ENCODE measurements at places on chromosomes 1 and 21.

DNA sequence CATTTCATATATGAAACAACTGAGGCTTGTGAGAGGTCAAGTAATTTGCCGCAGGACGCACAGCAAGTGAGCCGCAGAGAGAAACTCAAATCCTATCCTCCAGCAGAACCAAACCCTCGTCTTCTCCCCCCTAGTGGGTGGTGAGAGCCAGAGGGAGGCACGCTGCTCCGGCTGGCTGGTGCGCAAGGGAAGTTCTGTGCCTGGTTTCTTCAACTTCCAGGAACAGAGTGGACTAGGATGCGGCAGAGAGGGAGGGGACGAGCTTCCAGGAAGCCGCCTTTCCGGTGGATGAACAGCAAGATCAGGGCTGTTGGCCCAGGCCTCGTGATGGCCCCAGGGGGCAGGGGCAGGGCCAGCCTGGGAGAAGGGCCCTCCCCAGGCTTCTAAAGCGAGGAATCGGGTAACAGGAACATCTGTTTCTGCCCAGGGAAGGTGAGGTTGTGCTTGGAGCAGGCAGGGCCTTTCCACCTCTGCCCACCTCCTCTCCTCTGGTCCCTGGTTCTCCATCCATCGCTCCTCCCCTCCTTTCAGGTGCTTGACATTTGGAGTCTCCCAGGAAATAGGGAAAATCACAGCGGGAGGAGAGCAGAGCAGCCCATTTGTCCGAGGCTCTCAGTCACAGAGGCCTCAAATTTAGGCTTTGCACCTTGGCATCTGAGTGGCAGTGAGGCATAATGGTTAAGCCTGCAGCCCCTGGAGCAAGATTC lies 16.8 kb upstream of the PDIK1L start:
- DNase-seq = no peak

GRCh38 chr1:215416497-215416896 lies 150.6 kb upstream of the KCTD3 start:
- DNase-seq = no peak

DNA sequence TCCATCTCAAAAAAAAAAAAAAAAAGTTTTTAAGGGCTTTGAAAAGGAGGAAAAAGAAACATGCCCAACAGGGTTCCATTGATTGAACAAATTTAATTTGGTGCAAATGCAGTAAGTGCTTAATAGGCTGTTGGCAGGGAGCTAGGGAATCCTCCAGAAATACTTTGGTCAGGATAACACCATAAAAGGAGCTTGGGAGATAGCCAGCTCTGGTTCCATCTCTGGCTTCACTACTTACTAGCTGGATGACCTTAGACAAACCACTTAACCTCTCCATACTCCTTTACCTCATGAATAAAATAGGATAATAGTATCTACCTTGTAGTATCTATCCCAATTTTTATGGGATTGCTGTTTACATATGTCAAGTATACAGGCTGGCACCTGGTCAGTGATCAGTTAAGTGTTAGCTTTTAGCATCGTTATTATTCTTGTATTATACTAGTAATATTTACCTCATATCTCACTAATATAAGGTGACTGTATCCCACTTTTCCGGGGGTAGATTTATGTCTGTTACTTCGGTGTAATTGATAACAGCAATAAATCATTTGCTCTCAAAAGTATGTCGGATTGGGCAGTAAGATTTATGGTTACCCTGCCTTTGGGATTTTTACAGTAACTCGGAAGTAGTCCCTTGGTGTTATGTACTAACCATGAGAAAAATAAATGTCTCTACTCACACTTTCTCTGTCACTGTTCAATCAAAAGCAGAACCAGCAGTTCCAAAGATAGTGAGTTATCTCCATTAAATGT lies 36.4 kb downstream of the BTG3 start:
- DNase-seq = no peak

DNA sequence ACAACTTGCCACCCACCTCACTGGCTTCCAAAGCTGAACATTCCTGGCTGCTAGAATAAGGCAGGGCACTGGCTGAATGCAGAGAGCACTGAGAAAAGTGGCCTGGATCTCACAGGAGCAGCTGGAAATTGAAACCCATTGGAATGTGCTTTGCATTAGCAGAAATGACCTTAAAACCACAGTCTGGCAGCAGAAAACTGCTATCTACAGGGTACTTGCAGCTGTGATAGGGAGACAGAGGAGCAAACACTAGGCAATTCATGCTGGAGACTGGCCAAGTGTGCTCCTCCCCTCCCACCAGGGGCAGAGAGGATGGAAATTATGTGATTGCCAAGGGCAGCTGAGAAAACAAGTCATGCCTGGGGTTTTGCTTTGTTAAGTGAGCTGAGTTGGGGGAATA lies 47.2 kb downstream of the HSD3B1 start:
- DNase-seq = no peak

GRCh38 chr1:197439708-197440280 lies 171.7 kb downstream of the CRB1 start:
- DNase-seq = no peak

GRCh38 chr1:158055854-158056253 lies 62.4 kb downstream of the KIRREL1 start:
- DNase-seq = no peak

DNA sequence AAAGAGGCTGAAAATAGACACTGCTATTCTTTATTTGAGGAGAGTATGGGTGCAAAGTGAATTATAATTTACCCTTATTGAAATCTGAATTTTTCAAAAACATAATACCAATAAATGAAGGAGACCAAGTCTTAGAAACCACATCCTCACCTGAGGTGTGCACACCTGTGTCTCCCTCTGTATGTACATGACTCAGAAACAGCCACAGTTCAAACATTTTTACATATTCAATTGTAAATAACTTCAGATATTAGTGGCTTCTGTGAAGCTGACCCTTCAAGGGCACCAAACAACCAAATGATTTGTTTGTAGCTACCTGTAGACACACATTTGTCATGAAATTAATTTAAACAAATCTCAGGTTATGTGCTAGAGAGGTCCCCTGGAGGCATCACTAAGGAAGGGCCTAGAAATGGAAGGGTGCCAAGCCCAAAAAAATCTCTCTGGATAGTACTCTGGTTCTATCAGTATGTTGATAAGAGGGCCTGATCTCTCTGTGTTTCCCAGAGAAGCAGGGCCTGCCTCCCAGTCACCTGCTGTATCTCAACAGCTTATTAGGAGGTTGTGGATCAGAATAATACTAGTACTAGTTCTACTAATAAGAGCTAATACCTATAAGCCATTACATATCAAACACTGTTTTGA lies 28.1 kb downstream of the ERI3 start:
- no peak for DNase-seq

DNA sequence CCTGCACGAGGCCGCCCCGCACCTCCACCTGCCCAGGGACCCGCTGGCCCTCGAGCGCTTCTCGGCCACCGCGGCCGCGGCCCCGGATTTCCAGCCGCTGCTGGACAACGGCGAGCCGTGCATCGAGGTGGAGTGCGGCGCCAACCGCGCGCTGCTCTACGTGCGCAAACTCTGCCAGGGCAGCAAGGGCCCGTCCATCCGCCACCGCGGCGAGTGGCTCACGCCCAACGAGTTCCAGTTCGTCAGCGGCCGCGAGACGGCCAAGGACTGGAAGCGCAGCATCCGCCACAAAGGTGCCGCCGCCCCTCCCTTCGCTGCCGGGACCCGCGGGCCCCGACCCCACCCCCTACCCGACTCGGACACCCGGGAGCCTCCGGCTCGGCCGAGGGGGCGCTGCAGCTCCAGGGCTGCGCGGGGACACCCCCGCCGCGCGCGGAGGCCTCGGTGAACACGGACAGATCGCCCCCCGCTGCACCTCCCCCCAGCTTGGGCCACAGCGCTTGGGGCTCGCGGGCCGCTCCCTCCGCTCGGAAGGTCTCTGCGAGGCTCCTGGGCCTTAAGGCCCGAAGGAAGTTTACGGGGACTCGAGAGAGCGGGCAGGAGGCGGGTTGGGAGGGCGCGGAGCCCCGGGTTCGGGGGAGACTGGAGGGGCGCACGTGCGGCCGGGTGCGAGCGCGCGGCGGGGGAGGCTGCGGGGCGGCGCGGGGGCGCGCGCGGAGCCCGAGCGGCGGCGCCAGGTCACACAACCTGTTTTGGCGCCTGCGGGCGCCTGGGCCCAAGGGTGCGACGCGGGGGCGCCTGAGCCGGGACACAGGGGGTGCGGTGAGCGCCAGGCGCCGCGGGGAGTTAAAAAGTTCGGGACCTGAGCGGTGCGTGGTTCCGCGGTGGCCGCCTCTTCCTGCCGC lies 1.2 kb downstream of the SAMD11 start:
- no peak for DNase-seq

- no peak for DNase-seq
These were observed 46.4 kb downstream of the AJAP1 start for GRCh38 chr1:4700801-4701200.

DNA sequence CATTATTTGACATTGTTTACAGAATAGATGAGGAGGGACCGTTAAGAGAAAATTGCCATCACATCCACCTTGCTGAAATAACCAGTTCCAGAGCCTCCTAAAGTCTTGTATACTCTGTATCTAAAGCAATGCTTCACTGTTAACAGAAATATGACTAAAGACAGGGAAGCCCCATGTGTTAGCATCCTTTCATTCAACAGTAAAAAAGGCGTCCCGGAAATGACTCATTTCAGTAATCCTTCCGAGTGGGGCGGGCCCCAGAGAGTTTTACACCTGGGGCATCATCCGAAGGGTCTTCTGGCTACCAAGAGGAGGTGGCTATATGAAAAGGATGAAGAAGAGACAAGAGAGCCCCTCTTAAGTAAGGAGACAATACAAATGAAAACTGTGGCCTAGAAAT lies 227.2 kb downstream of the SLC45A1 start:
- DNase-seq = no peak

GRCh38 chr1:110542725-110543124 lies 23.8 kb upstream of the KCNA10 start:
- no peak for DNase-seq

DNA sequence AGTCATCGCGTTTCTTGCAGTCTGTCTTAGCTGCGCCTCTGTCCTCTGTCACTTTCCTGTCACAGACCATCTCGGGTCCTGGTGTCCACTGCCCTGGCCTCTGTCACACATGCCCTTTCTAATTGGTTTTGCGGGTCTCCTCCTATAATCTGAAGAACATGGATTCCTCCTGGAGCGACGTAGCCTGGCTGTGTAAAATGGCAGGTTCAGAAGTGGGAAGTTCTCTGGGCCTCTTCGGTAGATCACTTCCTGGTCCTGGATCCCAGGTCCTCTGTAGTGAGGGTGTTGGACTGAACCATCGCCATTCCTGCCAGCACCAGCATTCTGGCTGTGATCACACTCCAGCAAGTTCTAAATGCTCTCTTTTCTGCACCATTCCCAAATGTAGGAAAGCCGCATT lies 857 bp downstream of the FAM3B start:
- no peak for DNase-seq

GRCh38 chr1:213452501-213452900 lies 401.5 kb downstream of the RPS6KC1 start:
- DNase-seq = no peak

GRCh38 chr1:236119943-236120484 lies 22.3 kb upstream of the GPR137B start:
- DNase-seq = no peak

GRCh38 chr1:202588503-202589189 lies 121.6 kb downstream of the SYT2 start:
- no peak for DNase-seq

DNA sequence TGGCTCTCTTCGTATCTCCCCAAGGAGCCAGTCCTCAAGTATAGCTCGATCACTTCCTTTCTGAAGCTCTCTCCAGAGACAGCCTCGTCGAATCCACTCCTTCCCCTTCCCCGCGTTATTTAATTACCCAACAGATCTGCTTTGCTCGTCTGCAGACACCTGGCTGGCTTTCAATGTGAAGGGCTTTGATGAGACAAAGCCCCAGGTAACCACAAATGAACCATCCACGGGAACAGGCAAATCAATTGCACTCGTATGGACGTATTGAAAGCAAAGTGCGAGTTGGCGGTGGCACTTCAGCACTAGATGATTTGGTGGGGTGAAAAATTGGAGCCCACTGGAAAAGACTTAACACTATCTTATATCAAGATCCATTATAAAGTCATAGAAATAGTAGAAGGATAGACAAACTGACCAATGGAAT lies 364 bp upstream of the BCAR3 start:
- DNase-seq = no peak

Measured in iPS DF 6.9 (cell line).